Stimulated activated CD4-positive, alpha-beta T cell treated with anti-CD3 and anti-CD28 coated beads, Interleukin-1b, Interleukin-23, amount 100 ng/mL, for 1 hour (primary cell): ENCODE measurements at places on chromosomes 16 and 17.

DNA sequence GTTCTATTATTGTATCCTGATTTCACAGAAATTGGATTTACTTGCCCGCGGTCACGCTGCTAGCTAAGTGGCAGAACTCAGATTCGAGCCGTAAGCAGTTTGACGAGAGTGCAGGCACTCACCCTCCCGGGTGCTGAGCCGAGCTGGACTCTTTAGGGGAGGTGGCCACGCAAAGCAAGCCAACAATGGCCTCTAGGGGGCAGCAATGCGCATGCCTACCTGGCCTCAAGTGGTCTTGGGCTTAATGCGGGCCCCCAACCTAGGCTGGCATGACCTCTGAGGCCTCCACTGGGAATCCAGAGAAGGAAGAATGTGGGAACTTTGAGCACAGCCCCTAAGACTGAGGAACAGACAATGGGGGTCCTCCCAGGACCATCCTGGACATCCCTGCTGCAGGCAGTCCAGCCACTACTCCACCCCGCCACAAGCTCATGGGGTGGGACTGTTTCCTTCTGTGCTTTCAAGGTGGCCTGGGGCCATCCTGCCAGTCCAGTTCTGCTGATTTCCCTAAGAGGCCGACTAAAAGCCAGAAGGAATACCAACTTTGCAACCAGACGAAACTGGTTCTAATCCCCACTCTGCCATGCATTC is 276.5 kb downstream of the XYLT1 start:
- DNase-seq, result peak; percentile 19

DNA sequence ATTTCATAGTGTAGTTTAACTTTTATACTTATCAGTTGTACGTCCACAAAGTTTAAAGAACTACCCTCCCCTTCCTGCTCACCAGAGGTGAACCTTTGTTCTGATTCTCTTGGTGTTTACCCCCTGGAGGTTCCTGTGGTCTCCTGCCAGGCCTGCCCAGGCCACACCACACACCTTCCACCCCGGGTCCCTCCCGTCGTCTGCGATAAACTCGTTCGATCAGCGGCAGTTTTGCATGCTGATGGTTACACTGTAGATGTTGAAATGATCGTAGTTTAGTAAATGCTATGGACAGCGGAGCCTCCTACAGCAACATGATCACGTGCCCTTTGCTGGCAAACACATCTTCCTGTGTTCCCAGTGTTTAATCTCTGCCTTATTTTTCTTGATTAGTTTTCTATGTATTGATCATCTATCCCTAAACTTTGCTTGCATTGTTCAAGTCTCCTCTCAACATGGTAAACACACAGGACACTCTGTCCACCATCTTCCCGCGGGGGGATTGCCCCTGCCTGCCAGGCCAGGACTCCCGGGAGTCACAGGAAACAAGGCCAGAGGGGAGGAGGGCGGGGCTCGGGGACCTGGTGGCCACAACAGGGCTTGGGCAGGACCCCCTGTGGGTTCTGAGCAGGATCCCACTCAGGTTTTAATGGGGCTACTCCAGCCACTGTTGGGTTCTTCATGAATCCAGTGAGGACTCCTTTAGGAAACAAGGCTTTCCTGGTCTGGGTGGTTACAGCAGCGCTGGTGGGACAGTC is 2.8 kb upstream of the ACSF3 start:
- DNase-seq, result no peak

DNA sequence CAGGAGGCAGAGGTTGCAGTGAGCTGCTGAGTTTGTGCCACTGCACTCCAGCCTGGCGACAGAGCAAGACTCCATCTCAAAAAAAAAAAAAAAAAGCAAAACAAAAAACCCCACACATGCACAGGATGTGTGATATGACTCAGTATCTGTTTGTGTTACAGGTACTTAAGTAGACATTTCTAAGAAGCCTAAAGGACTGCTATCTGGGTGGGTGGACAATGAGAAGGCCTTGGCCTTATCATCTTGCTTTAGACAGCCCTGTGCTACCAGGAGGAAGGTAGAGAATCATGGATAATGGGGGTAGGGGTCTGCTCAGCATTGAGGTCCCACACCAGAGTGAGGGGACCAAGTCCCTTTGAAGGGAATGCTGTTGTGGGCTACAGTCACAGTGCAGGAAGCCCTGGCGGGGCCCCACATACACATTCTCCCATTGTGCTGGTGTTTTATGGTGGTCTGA is 26.7 kb downstream of the PLD6 start:
- no peak for DNase-seq

- no peak for DNase-seq
These were observed 229.4 kb downstream of the XYLT1 start for GRCh38 chr16:17241264-17241835.

- no peak for DNase-seq
These were observed 20.6 kb upstream of the CHMP6 start for GRCh38 chr17:80970762-80971703.

- no peak for DNase-seq
These were observed 290.4 kb downstream of the MAP2K6 start for GRCh38 chr17:69704935-69705334.

- no peak for DNase-seq
These were observed 34.6 kb downstream of the GRIN2C start for GRCh38 chr17:74824961-74825627.

- DNase-seq, result no peak
These were observed 95.9 kb upstream of the ZFHX3 start for GRCh38 chr16:73143576-73144422.

GRCh38 chr17:31481783-31482081 is 90.3 kb downstream of the RAB11FIP4 start:
- no peak for DNase-seq

DNA sequence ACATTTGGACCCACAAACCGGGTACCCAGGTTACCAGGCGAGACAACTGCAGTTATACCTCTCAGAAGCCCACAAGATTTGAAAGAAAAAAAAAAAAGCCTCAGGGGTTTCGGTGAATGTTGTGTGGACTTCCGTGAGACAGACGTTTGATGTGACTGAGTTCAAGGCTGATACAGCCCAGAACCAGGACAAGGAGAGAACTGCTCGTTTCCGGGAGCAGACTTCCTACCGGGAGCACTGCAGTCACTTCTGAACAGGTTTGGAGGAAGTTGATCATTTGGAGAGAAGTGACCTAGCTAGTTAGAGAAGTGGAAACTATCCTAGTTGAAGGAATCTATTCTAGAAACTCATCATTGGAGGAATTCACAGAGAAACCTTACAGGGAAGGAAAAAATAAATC is 847 bp downstream of the CKLF start:
- no peak for DNase-seq

GRCh38 chr17:8382880-8383142 is 182 bp downstream of the RPL26 start:
- no peak for DNase-seq

GRCh38 chr17:76026714-76027158 is 370 bp downstream of the EVPL start:
- no peak for DNase-seq

GRCh38 chr17:35786941-35787432 is 8.5 kb downstream of the MMP28 start:
- no peak for DNase-seq

DNA sequence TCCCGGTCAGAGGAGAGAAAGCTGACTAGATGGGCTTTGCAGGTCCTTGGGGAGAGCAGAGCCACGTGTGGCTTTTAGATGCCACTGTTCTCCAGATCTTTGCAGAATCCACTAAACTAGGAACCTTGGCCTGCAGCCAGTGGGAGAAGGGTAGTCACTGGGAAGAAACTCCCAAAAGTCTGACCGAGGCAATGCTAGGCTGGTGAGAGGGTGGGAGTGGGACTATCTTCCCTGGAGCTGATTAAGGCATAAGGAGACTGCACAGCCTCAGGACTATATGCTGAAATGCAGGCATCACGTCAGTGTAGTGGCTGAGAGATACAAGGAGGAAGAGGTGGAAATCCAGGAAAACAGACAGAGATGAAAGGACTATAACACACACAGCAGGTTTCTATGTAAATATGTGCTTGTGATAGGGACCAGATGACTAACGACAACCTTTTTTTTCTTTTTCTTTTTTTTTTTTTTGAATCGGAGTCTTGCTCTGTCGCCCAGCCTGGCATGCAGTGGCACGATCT is 2.2 kb upstream of the GSDMA start:
- DNase-seq, result no peak

DNA sequence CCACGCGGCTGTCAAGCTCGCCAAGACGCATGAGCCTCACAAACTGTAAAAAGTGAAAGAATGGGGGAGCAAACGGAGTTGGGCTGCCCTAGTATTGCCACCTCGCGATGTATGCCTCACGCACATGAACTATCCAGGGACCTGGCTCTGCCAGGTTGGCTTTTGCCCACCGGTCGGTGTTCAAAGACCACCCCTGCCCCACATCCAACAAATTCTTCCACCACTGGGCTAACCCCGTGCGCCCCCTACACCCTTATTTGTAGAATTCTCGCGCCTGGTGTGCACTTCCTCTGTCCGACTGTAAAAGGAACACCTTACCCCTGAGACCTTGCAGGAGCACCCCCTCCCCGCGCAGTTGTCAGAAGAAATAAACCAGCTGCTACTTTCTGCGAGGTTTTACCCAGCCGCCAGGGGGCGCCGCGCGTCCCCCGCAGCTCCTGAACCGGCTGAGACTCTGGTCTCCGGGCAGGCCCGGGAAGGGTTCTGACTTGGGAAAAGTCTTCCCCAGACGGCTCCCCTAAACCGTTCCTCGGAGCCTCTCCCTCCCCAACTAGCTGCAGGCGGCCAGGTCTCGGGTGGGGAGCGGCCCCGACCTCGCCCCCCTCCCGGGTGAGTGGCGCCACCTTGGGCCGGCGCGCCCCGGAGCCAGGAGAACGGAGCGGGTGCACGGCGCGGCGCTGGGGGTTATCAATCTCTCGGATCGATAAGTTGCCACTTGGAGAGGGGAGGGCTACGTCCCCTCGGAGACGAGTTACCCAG is 1.7 kb upstream of the ZNF423 start:
- DNase-seq, result no peak

DNA sequence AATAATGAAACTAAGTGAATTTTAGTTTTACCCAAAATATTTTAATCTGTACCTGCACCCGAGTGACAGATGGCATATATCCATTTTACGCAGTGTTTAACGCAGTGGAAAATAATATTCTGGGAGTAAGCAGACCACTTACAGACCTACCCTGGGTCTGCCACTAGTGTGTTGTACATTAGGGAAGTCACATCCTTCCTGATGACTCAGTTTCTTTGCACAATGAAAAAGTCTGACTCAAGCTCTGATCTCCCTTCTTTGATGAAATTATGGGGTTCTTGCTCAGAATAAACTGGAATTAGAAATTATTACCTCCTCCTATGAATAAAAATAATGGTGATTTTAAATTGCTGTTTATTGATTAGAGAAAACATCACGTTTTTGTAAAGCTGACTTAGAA is 123.2 kb upstream of the AXIN2 start:
- no peak for DNase-seq

DNA sequence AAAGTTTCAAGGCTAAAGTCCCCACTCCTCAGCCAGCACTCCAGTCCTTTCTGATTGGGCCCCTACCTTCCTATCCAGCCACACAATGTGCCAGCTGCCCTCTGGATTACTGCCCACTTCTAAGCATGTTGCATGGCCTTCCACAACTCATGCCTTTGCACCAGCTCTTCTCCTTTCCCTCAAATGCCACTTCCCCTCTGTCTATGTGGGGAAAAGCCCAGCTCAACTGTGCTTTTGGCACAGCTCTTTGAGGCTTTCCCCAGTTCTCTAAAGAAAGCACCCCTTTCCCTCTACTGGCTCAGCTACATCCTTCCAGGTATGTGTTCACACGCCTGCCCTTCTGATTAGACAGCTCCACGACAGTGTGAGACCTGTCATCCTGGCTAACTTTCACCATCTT is 18.5 kb downstream of the GTF3C1 start:
- no peak for DNase-seq

DNA sequence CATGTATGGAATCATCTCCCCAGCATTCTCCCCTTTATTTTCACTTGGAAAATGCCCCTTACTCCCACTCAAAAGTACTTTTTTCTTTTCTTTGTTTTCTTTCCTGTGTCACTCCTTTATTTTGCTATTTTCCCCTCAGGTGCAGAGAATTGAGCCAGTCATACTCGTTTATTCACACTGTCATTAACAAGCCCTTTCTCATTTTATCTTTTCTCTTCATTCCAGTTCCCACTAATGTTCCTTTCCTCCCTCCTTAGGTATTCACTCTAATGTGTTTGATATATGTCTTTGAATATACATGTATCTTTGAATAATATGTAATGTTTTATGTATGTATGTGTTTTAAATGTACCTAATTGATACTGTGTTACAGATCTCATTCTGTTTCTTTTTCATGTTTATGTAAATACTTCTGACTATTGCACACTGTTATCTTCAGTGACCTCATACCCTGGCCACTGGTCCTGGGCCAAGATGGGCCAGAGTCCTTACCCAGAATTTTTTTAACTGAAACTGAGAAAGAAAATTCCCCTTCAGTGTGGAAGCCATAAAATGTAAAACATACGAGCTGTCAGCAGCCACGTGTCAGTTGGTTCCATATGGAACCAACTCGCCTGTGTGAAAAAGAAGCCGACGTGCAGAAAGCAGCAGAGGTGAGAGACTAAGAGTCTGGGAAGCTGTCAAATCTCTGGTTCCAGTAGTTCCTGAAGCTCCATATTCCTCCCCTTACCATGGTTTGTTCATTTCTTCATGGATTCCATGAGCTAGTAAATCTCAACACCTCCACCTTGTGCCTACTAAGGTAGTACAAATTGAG is 5.8 kb downstream of the SRR start:
- no peak for DNase-seq

GRCh38 chr16:66295213-66295612 is 71.3 kb upstream of the CDH5 start:
- no peak for DNase-seq

GRCh38 chr16:79400462-79401149 is 199.9 kb downstream of the MAF start:
- DNase-seq, result no peak

GRCh38 chr17:15466131-15466530 is 1.3 kb downstream of the CDRT4 start:
- no peak for DNase-seq

- peak; percentile 44 for DNase-seq
These were observed 24.3 kb upstream of the ZNF750 start for GRCh38 chr17:82863941-82864712.

DNA sequence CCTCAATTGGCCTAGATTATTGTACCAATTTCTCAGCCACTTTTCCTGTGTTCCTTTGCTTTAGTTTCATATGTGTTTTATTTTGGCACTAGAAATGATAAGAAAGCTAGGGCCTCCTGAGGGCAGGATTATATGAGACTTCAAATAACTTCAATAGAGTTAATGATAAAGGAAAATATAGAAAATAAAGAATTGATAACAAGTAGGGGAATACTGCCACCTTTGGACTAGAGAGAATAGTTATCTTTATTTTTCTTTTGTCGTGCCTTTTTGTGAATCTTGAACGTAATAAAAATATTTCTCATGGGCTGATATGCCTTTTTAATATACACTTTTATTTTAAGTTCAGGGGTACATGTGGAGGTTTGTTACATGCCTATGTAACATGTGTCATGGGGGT is 29.3 kb upstream of the RBL2 start:
- no peak for DNase-seq

GRCh38 chr17:48283907-48284306 is 146.1 kb downstream of the SKAP1 start:
- DNase-seq, result no peak

GRCh38 chr16:52817696-52818095 is 235.0 kb downstream of the CHD9NB start:
- DNase-seq, result no peak
